Breast epithelium (tissue), 4 donors: ENCODE measurements at places on chromosomes 5 and 9.

DNA sequence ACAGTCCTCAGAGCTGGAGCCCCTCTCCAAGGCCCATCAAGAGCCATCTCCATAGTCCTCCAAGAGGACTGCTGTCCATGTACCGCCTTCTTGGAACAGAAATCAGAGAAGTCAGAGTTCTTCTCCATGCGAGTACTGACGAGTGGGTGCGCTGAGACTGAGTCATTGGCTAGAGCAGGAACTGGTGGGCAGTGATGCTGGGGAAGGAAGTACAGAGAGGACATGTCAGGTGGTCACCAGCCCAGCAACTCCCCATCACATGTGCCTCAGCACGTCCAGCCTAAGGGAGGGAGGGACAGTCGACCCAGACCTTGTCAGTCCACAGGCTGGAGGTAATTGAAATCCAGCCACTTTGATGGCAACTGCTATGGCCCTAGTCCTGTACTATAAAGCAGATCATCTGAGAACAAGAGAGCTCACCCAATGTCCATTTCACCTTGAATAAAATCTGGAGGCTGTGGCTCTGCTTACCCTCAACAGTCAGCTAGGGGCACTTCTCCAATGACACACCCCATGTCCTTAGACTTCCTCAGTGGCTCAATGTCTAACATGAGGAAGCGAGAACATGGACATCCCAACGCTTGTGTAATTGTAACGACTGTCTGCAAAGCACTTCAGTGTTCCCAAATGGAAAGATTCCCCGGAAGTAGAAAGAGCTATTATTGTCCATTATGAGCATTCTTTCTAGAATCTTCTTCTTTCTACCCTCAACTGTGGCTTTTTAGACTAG is 15.0 kb upstream of the FBP1 start:
- no peak overlapping the region for H3K4me3 ChIP-seq
- DNase-seq = no peak
- no peaks in the 10 kb centered on the region for H3K36me3 ChIP-seq
- H3K27me3 ChIP-seq = no peaks in the 10 kb centered on the region

DNA sequence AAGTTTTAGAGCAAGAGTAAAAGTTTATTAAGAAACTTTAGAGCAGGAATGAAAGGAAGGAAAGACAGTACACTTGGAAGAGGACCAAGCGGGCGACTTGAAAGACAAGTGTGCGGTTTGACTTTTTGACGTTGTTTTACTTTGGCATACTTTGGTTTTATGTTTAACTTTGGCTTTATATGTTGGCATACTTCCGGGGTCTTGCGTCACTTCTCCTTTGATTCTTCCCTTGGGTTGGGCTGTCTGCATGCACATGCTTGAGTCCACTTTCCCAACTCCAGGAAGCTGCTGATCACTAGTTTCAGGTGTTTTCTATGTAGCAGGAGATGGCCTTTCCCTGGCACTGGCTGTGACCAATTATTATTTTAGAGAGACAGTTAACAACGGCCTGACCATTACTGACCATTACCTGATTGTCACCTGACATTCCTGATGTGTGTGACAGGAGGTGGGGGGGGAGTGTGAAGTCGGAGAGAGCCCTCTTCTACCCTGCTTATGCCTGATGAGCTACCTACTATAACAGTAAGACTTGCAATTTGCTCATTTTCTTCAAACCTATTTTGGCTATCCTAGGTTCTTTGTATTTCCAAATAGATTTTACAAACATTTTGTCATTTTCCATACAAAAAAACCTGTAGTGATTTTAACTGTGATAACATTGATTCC is 45.5 kb downstream of the TNFSF8 start:
- no peak overlapping the region for H3K27ac ChIP-seq
- H3K36me3 ChIP-seq = no peaks in the 10 kb centered on the region
- no peaks in the 10 kb centered on the region for H3K27me3 ChIP-seq
- no peak overlapping the region for H3K4me3 ChIP-seq

- no peak overlapping the region for H3K27ac ChIP-seq
- no peaks in the 10 kb centered on the region for H3K4me1 ChIP-seq
- no peak overlapping the region for H3K4me3 ChIP-seq
- H3K36me3 ChIP-seq = no peaks in the 10 kb centered on the region
Measured at GRCh38 chr5:13207112-13207511, 737.4 kb downstream of the DNAH5 start.

- no peak overlapping the region for H3K27ac ChIP-seq
- no peaks in the 10 kb centered on the region for H3K4me1 ChIP-seq
- no peak for DNase-seq
- H3K36me3 ChIP-seq = no peaks in the 10 kb centered on the region
- H3K27me3 ChIP-seq = no peaks in the 10 kb centered on the region
Measured at GRCh38 chr9:96062031-96062430, 186.5 kb downstream of the ERCC6L2 start.

DNA sequence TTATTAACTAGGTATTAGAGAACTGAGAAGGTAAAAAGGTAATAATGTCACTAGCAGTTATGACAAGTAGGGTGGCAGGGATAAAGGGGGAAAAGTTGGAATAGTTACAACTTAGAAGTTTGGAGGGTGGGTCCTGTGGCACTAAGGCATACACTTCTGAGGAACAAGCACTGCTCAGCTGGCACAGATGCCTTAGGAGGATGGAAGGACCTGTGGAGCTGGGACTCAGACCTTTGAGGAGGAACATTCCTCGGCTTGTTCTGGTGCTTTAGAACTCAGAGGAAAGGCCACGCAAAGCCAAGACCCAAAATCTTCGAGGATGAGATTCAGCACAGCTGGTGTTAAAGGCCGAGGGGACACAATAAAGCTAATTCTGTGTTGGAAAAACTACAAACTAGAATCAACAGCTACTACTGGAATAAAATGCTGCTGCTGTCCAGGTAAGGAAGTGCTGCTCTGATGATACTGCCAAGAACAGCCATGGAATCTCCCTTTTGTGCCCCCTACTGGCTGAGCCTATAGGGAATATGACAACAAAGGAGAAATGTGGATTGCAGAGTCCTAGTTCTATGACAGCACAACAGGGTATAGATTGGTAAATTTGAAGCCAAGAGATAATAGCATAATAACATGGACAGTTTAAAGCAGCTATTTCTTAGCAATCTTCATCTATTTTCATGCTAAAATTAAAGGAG is 126.7 kb downstream of the SLC25A46 start:
- no peak for DNase-seq
- H3K27me3 ChIP-seq = no peaks in the 10 kb centered on the region
- no peak overlapping the region for H3K4me3 ChIP-seq
- no peaks in the 10 kb centered on the region for H3K4me1 ChIP-seq

- H3K4me3 ChIP-seq = no peak overlapping the region
- H3K27me3 ChIP-seq = no peaks in the 10 kb centered on the region
- no peak overlapping the region for H3K27ac ChIP-seq
- no peaks in the 10 kb centered on the region for H3K4me1 ChIP-seq
Measured at GRCh38 chr5:97088774-97089148, 53.6 kb downstream of the LIX1 start.

DNA sequence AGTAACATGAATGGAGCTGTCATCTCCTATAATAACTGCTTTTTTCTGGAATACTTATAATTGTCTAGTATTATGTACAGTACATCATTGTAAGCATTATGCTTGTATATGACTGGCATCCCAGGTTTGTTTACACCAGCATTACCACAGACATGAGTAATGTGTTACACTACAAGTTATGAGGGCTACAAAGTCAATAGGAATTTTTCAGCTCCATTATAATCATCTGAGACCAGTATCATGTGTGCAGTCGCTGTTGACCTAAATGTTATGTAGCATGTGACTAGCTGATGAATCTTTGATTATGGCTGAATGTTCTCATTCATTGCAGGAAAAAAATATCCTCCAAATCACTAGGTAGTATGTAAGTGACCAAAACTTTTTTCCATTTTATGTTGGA is 2.2 kb downstream of the ZCCHC9 start:
- peaks cover 5% of the 10 kb centered on the region for H3K4me1 ChIP-seq
- no peak for DNase-seq
- H3K36me3 ChIP-seq = no peaks in the 10 kb centered on the region
- no peaks in the 10 kb centered on the region for H3K27me3 ChIP-seq
- H3K4me3 ChIP-seq = no peak overlapping the region

DNA sequence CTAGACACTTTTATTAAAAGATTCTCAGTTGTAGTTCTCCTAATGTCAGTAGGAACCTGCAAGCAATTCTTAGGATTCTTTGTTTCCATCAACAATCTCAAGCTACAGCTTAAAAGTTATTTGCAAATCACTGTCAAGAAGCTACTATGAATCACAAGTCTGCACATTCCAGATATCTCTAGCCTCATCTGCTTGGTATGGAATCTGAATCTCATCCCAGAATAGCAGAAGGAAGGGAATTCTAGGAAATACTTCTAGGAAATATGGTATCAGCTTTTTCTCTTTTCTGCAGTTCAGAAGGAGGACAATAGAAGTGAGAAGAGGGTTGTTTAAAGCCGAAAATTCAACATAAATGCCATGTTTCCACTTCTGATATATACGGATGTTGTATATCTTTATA is 792.2 kb upstream of the CDH9 start:
- no peak for DNase-seq
- no peaks in the 10 kb centered on the region for H3K27me3 ChIP-seq
- H3K4me1 ChIP-seq = no peaks in the 10 kb centered on the region
- no peaks in the 10 kb centered on the region for H3K36me3 ChIP-seq
- no peak overlapping the region for H3K4me3 ChIP-seq

DNA sequence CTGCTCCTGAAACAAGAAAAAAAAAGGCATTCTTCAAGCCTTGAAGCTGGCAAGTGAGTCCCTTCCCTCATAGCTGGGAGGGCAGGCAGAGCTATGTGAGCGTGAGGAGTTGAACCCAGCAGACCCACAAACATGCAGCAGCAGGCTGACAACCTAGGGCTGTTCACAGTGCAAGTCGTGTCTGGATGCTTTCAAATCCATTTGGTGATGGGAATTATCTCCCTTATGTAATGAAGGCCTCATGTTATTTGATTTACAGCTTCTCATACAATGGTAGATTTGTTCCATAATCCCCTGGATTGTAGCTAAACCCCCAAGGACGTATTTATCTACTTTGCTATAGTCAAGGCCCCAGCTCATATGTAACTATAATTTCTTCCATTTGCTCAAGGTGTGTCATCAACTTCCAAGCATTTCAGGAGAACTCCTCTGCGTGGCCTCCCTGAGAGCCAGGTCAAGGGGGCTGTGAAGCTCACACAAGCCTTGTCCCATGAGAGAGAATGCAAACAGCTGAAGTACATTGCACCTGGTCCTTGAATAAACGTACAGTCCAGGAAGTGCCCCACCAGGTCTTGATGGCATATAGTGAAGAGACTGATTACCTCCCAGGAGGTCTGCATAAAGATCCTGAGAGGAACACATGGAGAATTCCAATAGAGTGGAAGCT is 124.8 kb upstream of the SLC1A3 start:
- no peak for DNase-seq
- H3K4me3 ChIP-seq = no peak overlapping the region

GRCh38 chr9:115204904-115205453 is 87.0 kb upstream of the TNC start:
- no peaks in the 10 kb centered on the region for H3K27me3 ChIP-seq
- no peaks in the 10 kb centered on the region for H3K36me3 ChIP-seq
- no peak for DNase-seq
- no peak overlapping the region for H3K27ac ChIP-seq
- no peaks in the 10 kb centered on the region for H3K4me1 ChIP-seq

DNA sequence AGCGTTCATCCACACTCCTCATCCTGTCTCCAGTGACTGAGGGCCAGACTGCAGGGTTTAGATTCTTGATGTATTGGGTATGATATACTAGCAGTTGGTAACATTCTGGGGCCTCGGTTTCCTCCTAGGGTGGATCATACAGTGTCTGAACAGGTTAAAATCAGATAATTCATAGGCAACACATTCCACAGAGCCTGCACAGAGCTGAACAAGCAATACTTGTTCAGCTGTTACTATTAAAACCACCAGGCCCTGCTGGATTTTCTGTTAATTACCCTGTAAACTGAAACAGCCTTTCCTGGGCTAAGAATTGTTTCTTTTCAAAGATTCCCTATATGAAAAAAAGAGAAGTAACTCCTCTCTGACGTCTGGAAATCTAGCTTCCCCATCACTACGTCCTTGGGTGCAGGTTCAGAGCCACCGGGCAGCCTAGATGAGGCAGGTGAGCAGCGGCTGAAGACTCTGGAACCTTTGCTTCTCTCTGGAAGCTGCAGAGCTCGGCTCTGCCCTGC is 1313.5 kb upstream of the WWC1 start:
- DNase-seq = no peak
- H3K4me3 ChIP-seq = no peak overlapping the region
- no peaks in the 10 kb centered on the region for H3K27me3 ChIP-seq
- peaks cover 8% of the 10 kb centered on the region for H3K4me1 ChIP-seq
- no peak overlapping the region for H3K27ac ChIP-seq

GRCh38 chr5:8060953-8061429 is 192.0 kb downstream of the MTRR start:
- no peaks in the 10 kb centered on the region for H3K36me3 ChIP-seq
- H3K4me3 ChIP-seq = no peak overlapping the region
- no peaks in the 10 kb centered on the region for H3K27me3 ChIP-seq
- no peak overlapping the region for H3K27ac ChIP-seq

GRCh38 chr5:57828221-57828620 is 345.6 kb upstream of the ACTBL2 start:
- H3K27me3 ChIP-seq = no peaks in the 10 kb centered on the region
- no peaks in the 10 kb centered on the region for H3K4me1 ChIP-seq
- no peaks in the 10 kb centered on the region for H3K36me3 ChIP-seq
- DNase-seq = no peak
- H3K27ac ChIP-seq = no peak overlapping the region

DNA sequence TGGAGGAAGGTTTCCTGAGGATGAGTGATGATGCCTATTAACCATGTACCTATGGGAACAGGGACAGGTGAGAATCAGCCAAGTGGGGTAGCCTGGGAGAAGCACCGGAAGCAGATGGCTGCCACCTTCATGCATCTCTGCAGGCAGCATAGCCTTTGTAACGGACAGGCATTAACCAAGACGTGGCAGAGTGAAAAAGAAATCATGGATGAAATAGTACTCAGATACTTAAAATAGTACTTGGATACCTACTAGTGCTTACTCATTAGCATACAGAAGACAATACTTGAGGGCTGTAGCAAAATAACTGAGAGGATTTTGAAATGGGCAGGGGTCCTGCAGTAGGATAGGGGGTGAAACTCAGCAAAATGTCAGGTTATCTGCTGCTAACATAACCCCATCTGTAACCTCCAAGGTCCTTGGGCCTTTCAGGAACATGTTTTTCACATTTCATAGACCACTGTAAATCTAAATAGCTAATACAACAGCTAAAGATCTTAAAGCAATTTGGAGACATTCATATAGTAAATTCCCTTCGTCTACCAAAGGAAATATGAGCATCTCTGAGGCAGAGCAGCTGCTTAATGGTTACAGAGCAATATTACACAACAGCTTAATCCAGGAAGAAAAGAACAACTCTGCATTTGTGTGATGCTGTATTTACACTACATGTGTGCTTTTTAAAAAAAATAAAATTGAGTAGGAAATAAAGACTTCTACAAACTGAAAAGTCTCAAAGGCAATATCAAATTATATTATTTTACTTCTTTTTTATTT is 154.3 kb downstream of the NFIB start:
- no peak for DNase-seq
- no peaks in the 10 kb centered on the region for H3K36me3 ChIP-seq
